Left colon (tissue), 2 donors: ENCODE measurements at places on chromosomes 7 and 10. TPM values are rescaled to one million over a fixed set of nuclear protein-coding genes. Genes with fewer than 3 reads are reported as not detected.

GRCh38 chr10:82319074-82319473 is 444.1 kb downstream of the NRG3 start:
- DNase-seq: no peak

DNA sequence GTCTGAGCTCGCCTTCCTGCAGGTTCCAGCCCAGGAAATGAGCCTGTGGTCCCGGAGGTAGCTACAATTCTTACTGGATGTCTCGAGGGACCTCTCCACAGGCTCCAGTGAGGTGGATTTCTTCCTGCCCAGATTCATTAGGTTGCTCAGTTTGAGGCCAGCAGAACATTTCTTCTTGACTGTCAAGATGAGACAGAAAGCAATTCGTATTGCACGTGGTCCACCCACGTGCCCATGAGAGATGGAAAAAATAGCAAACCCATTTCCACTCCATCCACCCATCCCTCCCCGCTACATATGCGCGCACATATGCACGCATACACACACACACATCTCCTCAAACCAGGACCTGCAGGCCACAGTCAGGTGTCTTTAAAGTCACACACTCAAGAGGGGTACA is 68.7 kb downstream of the VWA2 start:
- no peak for DNase-seq

GRCh38 chr7:77501192-77501515 is 35.9 kb upstream of the PTPN12 start:
- no peak for DNase-seq

GRCh38 chr10:101123085-101123814 is 7.8 kb upstream of the TLX1 start:
- DNase-seq: no peak

DNA sequence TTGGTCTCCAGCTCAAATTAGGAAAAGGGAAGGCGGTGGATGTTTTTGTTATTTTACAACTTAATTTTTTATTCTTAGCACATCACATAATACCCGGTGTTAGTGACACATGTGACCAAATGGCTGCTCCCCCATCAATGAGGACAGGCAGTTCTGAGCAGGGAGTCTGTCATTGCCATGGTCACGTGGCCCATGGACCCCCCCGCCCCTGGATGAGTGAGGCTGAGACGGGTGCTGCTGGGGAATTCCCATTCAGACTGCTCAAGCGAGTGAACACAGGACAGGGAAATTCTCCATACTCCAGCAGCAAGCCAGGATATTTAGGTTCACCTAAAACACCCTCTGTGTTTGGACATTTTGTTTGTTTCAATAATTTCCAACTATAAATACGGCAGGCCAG is 34.7 kb upstream of the SLC35B4 start:
- DNase-seq: no peak

- no peak for DNase-seq
These were observed 189.9 kb downstream of the DGKI start for GRCh38 chr7:137656850-137657232.

DNA sequence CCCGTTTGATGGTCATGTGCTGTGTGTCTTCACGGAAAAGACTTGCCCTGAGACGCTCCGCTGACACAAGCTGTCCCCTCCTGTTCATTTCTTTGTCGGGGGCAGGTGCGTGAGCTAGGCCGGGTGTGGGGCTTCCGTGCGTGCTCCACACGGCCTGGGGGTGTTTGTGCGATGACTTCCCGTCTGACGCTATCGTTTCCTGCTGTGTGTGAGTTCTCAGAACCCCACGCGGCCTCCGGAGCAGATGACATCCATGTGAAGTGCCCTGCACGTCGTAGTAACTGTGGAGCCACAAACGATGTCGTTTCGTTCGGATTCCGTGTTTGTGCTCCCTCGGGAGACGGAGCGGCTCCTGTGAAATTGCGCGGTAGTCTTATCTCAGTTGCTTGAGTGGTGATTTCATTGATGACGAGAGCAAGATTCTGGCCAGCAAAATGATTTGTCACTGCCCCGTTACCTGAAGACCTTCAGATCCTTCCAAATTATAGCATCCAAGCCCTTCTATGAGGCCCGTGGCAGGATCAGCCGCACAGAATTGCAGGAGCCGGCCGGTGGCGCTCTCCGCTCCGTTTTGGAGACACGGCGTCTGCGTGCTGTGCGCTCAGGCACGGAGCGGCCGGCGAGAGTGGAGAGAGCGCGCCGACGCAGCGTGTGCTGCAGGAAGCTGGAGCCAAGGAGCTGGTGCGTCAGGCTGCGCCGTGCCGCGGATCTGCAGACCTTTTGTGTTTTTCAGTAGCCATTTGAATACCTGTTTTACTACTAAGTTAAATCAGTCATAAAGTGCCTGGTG is 94.9 kb downstream of the NKX6-2 start:
- DNase-seq: peak; percentile 21

DNA sequence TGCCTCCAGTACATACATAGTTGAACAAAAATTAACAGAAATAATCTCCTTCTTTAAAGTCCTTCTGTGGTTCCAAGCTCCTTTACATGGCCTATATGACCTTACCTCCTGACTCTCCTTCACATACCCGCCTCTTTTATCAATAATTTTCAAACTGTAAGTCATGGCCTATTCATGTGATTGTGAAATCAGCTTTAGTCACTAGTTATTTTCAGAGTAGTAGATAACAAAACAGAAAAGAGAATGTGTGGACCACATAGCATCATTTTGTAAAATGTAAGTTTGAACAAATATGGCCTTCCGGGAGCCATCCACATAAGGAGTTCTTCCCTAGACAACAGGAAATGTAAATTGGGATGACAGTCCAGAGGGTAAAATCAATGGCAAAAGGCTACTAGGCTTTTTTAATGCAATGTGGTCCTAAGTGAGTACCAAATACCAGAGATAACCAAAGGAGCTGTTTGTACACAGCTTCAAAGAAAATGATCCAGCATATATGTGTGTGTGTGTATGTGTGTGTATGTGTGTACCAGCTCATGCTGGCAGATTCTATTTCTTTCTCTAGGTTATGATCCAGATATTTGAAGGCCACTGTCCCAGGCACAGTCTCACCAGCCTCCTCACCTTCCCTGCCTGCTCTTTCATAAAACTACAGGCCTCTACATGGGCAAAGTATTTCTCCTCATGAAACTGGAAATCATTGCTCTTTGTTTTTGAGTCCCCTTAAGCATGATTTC is 12.3 kb upstream of the FAM133B start:
- no peak for DNase-seq

GRCh38 chr10:29113616-29113945 is 175.3 kb upstream of the LYZL1 start:
- no peak for DNase-seq

- no peak for DNase-seq
These were observed 37.6 kb downstream of the SGMS1 start for GRCh38 chr10:50585921-50586739.

DNA sequence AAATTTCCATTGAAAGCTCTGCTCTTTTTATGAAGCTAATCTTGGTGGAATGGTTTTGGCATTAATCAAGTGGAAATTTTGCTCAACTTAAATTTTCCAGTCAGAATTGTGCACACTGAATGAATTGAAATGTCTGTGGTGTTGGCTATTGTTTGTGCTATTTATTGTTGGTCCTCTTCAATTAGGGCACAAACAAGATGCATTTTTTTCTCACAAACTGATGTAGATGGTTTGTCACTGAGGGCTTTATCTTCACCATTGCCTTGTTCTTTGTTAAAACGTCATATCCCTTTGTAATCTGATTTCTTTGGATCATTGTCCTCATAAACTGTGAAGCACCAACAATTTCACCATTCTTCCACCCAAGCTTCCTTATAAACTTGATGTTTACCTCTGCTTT is 152.1 kb upstream of the RHOBTB1 start:
- DNase-seq: no peak

DNA sequence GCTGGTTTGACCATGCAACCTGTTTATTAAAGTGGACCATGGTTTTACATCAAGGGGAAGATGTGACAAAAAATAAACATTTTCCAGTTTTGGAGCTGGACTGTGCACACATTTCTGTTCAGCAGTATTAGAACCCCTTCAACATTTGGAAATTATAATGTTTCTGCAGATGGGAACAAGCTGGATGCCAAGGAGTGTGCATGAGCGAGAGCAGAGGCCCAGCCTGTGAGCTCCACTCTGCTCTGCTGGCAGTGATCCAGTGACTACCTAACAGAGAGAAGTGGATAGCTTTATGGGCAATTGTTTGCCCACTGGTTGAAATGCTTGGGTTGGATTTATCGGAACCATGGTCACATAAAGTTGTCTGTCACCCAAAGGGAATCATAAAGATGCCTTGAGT is 456.7 kb downstream of the NRG3 start:
- no peak for DNase-seq

DNA sequence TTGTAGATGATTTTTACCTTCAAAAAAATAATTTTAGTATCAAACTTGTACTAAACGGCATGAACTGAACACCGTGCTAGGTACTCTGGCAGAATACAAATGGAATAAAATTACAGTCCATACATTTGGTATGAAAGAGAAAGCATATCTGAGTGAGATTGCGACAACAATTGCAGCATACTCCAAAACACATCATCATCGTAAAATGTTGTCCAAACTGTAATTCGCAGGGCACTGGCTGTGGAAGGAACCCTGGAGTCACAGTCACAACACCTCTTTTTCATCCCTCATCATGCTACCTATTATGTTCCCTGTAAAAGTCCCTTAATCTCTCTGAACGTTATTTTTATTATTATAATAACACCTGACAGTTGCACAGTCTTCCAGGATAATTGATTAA is 13.5 kb downstream of the CREM start:
- no peak for DNase-seq

- no peak for DNase-seq
These were observed 83.1 kb upstream of the EGR2 start for GRCh38 chr10:62899311-62899710.

- no peak for DNase-seq
These were observed 105.0 kb downstream of the OTUD1 start for GRCh38 chr10:23543691-23544380.

DNA sequence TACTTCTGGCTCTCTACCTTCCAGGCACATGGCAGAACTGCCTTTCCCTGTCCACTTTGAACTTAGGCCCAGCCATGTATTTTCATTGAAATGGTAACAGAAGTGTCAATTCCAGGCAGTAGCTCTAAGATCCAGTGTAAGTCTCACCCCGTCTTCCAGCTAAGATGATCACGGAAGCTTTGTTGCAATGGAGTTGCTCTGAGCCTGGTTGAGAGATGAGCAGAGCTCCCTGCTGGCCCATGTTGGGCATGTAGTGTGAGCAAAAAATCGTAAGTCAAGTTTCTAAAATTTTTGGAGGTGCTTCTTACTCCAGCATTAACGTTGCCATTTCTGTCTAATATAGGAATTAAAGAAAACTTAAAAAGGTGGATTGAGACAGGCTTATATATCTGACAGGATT is 274.4 kb downstream of the IPMK start:
- DNase-seq: no peak

DNA sequence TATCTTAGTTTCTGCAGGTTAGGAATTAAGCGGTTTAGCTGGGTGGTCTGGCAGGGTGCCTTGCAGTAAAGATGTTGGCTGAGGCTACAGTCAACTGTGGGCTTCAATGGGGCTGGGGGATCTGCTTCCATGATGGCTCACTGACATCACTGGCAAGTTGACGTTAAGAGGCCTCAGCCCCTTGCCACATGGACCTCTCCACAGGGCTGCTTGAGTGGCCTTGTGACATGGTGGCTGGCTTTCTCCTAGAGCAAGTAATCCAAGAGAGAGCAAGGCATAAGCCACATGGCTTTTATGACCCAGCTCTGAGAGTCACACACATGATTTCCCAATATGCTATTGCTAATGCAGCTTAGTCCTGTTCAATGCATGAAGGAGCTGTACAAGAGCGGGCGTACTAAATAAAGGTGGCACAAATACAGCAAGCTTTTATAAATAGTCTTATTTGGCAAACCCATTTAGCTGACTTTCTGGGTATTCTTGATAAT is 109.1 kb downstream of the SEPTIN7 start:
- no peak for DNase-seq

- DNase-seq: no peak
These were observed 139.9 kb upstream of the AKR1E2 start for GRCh38 chr10:4685904-4686643.

DNA sequence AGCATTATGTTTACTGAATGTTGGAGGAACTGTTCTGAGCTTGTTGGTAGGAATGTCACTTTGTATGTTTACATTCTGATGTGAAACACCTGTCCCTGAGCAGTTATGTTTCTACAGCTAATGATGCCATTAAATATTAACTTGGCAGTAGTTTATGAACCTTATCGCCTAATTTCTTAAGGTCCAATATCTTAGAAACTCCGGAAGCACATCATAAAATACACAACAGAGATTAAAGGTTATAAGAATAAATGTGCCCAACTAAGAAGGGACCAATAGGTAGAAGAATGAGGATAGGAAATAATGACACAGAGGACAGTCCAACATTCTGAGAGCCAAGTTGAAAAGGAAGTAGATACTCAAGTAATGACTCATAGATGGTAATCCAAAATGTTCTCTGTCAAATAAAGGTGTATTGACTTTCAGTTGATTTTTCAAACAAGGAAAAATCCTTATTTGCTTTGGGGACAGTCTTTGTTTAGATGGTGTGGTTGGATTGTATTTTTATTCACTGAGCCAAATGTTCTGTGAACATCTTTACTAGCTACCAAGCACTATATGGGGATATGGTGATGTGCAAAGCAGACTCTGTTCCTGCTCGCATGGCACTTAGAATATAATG is 31.9 kb downstream of the LCOR start:
- no peak for DNase-seq

DNA sequence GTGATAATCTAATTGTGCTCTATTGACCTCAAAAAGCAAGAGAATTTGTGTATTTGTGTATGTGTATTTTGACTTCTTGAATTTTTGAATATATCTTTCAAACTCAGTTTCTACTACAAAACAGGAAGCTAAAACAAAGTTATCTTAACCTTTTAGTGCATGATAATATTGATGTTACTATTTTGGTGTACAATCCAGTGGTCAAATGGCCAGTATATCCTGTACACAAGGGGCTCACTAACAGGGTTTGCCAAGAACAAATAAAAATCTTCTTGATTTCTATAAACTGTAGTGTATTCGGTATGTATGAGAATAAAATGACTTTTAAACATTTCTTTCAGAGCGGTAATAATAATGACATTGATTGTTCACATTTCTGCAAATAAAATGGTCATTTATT is 69.6 kb downstream of the FOXP2 start:
- DNase-seq: no peak

- DNase-seq: peak; percentile 38
These were observed 515 bp downstream of the GSDME start for GRCh38 chr7:24756545-24757352.

- no peak for DNase-seq
These were observed 6.3 kb downstream of the MAT1A start for GRCh38 chr10:80283119-80283518.

- no peak for DNase-seq
These were observed 45.3 kb upstream of the EGR2 start for GRCh38 chr10:62861507-62861906.

Gene SEC61G
- 114 TPM for total RNA-seq

Gene ORC5
- 17.0 TPM for total RNA-seq

Gene KCNIP2
- 3.7 TPM for total RNA-seq

Gene ADCY1
- 1.2 TPM for total RNA-seq

Gene WNT16
- not detected for total RNA-seq

Gene KAT6B
- 30.7 TPM for total RNA-seq

Gene PIP
- not detected for total RNA-seq

Gene CPN1
- not detected for total RNA-seq

Gene C10orf71
- not detected for total RNA-seq

Gene SMKR1
- total RNA-seq: not detected

Gene YWHAG
- 83.3 TPM for total RNA-seq

Gene ARID5B
- 20.5 TPM for total RNA-seq

Gene PLPP4
- total RNA-seq: 0.47 TPM

Gene IFIT1
- total RNA-seq: 6.1 TPM

Gene RP9
- total RNA-seq: 9.9 TPM
